NCI-H1105 (cell line): ENCODE measurements at places on chromosomes 6 and 20.

GRCh38 chr6:11353921-11354389 lies 121.5 kb upstream of the NEDD9 start:
- no peak for DNase-seq

GRCh38 chr6:12440981-12441380 lies 150.8 kb downstream of the EDN1 start:
- no peak for DNase-seq

GRCh38 chr6:131348572-131348971 lies 213.3 kb downstream of the AKAP7 start:
- no peak for DNase-seq

DNA sequence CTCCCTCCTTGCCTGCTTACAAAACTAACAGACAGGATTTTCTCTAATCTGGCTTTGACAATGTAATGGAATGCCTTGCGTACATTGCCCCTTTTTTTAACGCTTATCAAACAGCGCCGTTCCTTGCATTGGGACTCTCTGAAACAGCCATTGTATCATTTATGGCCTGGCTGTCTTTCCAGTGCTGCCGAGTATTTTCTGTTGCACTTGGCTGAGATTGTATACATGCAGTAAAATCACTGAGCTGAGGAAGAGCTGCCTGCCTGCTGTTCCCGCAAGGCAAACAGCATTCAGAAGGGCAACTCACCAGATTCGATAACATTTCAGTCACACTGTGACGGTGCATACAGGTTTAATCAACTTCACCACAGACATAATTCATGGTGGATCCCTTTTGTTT lies 106.0 kb downstream of the SH3BGRL2 start:
- no peak for DNase-seq

- DNase-seq = no peak
Observed at GRCh38 chr6:99378636-99379035, 15.4 kb downstream of the COQ3 start.

- DNase-seq = no peak
Observed at GRCh38 chr6:110298411-110298810, 59.7 kb downstream of the METTL24 start.

GRCh38 chr6:69289689-69290495 lies 506.9 kb downstream of the LMBRD1 start:
- DNase-seq = no peak

DNA sequence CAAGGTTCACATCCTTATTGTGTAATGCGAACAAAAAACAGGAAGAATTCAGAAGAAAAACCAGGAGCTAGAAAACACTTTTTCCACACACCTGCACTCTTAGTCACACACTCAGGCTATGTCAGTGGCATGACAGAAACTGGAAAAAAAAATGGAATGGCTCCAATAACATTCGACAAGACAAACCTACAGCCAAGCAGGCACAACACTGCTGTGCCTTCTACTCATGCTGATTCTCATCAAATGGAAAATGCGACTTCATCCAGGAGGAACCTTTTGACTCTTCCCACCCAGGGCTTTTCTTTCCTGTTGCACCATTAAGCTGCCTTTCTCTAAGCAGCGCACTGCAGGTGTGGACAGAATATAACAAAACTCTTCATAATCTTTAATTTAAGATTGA lies 163.2 kb upstream of the BTBD3 start:
- DNase-seq = no peak

DNA sequence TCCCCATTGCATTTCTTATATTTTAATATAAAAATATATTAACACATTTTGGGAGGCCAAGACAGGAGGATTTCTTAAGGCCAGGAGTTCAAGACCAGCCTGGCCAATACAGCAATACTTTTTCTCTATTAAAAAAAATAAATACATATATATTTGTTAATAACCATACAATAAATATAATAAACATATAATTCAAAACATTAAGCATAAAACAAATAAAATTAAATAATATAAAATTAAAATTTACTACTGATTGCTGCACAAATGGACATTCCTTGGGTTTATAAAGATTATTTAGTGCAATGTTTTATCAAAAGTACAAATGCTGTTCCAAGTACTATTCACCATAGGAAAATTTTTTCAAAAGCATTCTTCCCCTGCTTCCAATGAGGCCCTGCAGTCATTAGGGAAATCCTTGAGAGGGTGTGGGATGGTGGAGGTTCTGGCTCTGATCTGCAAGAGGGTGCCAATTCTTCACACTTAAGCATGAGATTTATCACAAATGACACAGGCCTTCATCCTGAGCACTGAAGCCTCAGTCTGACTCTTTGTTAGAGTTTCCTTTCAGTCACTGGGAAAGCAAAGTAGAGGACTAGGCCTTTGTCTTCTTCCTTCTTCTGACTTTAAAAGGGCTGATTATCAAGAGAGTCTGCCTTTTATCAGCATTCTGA lies 596.7 kb downstream of the EPM2A start:
- no peak for DNase-seq

DNA sequence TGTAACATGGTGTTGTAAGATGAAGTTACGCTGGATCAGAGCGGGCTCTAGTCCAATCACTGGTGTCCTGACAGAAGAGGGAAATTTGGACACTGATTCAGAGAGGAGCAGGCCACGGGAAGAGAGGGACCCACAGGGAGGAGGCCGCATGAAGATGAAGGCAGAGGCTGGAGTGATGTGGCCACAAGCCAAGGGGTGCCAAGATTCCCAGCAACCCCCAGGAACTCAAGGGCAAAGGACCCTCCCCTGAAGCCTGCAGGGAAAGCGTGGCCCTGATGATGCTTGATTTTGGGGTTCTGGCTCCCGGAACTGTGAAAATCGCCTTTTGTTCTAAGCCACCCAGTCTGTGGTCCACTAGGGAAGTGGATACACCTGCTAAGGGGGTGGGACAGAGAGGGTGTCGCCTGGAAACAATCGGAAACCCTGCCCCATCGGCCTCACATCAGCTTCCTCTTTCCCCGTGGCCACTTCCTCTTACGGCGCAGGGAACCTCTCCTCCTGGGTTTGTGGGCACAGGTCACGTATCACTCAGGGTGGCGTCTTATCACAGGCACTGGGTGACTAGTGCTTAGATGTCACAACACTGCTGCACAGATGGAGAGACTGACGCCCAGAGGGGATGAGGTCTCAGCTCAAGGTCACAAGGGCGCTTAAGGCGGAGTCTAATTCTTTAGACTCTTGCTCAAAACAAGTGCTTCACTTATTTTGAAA lies 58.0 kb downstream of the SULF2 start:
- DNase-seq = no peak

DNA sequence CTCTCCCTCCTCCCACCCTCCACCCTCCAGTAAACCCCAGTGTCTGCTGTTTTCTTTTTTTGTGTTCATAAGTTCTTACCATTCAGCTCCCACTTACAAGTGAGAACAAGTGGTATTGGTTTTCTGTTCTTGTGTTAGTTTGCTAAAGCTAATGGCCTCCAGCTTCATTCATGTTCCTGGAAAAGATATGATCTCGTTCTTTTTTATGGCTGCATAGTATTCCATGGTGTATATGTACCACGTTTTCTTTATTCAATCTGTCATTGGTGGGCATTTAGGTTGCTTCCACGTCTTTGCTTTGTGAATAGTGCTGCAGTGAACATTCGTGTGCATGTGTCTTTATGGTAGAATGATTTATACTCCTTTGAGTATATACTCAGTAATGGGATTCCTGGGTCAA lies 42.7 kb upstream of the KCNG1 start:
- DNase-seq = no peak

- DNase-seq = no peak
Observed at GRCh38 chr20:62220666-62221568, 839 bp upstream of the HRH3 start.

GRCh38 chr20:61923371-61924166 lies 142.1 kb downstream of the TAF4 start:
- no peak for DNase-seq

- DNase-seq = no peak
Observed at GRCh38 chr20:53884859-53885541, 185.4 kb downstream of the BCAS1 start.

- no peak for DNase-seq
Observed at GRCh38 chr6:81668615-81669047, 83.8 kb downstream of the TENT5A start.

- no peak for DNase-seq
Observed at GRCh38 chr20:9141070-9141469, 72.2 kb downstream of the PLCB4 start.

DNA sequence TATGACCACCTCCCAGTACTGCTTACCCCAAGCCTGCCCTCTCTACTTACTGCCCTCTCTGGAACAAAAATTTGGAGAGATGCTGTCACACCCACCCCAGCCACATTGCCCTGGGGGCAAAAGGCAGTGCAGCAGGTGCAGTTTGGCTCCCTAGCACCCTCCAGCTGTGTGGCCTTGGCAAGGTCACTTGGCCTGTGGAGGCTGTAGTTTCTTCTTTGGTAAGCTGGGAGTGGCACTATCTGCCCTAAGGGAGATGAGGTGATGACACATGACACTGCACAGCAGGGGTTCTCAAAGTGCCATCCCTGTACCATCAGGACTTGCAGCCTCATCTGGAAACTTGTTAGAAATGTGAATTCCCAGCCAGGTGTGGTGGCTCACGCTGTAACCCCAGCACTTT lies 44.8 kb downstream of the TAF8 start:
- DNase-seq = no peak

DNA sequence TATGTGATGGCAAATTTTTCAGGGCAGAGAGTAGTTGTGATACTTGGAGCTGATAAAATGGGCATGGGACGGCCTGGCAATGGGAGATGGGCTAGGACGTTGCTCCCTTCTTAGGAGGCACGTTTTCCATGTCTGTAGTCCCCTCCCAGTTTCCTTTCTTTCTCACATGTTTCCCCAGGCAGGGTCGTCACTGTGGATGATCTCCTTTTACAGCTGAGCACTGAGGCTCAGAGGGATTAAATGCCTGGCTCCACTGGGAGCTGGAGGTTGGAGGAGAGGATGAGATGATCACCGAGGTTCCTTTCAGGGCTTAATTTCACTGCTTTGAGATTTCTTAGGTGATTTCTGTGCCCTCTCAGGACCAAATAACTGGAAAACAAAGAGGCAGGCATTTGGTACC lies 136.7 kb downstream of the SOBP start:
- no peak for DNase-seq
